ENCODE measurements at places on chromosomes 2 and 18.

- DNase-seq, result no peak
Measured at GRCh38 chr2:36348721-36349120, 6.9 kb upstream of the CRIM1 start.

GRCh38 chr2:30282081-30282480 is 50.7 kb downstream of the LBH start:
- no peak for DNase-seq

- no peak for DNase-seq
Measured at GRCh38 chr2:102783506-102784183, 21.8 kb downstream of the TMEM182 start.

- peak; percentile 70 for DNase-seq
Measured at GRCh38 chr2:121530212-121530705, 421 bp upstream of the RNU4ATAC start.

GRCh38 chr2:85254540-85255300 is 73.1 kb downstream of the TGOLN2 start:
- DNase-seq, result no peak

- DNase-seq, result no peak
Measured at GRCh38 chr2:38093527-38094165, 17.7 kb upstream of the CYP1B1 start.

GRCh38 chr2:128501700-128502099 is 183.0 kb upstream of the HS6ST1 start:
- no peak for DNase-seq

- DNase-seq, result no peak
Measured at GRCh38 chr18:29004921-29005320, 828.0 kb upstream of the CDH2 start.
